ENCODE measurements at places on chromosomes 2 and 18.

- DNase-seq = no peak
Observed at GRCh38 chr2:35495182-35495581, 860.4 kb upstream of the CRIM1 start.

DNA sequence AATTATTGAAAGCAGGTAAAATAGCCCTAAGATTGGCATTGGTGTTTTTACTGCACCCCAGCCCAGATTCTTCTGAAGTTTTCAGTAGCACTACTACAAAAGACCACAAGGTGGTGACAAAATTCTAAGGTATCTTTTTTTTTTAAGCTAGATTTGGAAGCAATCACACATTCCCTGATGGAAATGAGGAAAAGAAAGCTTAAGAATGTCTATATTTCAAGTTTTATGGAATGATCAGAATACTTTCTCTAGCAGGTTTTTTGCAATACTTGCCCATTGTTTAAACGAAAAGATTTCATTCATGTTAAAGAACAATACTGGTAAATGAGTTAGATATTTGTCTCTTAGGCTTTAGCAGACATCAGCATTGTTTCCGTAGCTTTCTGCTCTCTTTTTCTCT lies 32.1 kb upstream of the ZNF638 start:
- DNase-seq = no peak

DNA sequence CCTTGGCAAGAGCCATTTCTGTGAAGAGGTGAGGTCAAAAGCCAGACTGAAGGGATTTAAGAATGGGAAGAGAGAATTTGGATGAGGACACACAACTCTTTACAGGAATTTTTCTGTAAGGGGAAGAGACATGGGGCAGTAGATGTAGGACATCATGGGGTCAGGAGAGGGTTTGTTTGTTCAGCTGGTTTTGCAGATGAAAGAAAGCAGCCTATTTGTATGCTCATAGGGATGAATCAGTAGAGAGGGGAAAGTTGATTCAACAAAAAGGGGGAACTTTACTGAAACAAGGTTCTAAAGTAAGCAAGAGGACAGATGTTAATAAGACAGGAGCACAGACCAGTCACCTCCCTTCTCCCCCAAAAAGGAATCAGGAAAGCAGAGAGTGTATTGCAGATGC lies 11.2 kb downstream of the SCG2 start:
- DNase-seq = no peak

DNA sequence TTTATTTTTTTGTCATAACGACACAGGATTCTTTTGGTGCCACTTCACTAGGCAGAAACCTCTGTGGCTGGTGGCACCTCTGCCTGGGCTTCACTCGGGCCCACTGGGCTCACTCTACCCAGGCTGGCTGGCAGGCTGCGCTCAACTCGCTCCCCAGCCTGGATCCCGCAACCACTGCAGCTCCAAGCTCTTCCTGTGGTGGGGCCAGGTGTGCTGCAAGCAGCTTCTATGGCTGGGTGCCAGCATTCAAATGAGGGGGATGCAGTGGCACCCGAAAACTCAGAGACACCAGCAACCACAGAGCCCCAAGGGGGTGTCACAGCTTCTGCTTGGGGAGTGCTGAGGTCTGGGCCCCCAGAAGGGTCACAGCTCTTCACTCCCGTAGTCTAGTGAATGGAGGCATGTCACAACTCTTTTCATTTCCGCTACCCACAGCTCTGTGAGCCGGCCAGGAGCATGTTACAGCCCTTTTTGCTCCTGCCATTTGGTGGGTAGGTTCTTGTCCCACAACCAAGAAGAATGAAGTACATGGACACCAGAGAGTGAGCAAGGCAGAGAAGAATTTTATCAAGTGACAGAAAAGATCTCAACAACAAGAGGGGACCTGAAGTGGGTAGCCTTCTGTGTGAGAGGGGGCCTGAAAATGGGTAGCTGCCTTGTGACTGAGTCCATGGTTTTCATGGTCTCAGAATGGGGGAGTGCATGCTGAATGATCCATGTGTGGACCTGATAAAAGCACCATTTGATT lies 170.1 kb downstream of the UBR3 start:
- no peak for DNase-seq

DNA sequence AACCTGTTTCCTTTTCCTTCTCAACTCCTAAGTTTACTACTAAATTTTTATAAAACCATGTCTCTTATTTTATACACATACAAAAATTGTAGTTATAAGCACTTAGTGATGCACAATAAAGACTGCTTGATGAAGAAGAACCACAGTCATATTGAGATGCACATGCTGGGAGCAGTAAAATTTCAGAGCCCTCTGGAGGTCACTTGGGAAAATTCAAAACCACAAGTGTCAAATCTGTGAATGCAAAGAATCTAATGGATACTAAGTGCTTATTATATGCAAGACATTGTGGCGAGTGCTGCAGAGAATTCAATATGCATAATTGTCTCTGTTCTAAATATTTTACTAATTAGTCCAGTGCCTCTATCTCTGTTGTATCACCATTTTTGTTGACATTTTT lies 180.5 kb downstream of the VWC2L start:
- DNase-seq = no peak

- no peak for DNase-seq
Observed at GRCh38 chr2:216918088-216918680, 58.3 kb upstream of the TNP1 start.

DNA sequence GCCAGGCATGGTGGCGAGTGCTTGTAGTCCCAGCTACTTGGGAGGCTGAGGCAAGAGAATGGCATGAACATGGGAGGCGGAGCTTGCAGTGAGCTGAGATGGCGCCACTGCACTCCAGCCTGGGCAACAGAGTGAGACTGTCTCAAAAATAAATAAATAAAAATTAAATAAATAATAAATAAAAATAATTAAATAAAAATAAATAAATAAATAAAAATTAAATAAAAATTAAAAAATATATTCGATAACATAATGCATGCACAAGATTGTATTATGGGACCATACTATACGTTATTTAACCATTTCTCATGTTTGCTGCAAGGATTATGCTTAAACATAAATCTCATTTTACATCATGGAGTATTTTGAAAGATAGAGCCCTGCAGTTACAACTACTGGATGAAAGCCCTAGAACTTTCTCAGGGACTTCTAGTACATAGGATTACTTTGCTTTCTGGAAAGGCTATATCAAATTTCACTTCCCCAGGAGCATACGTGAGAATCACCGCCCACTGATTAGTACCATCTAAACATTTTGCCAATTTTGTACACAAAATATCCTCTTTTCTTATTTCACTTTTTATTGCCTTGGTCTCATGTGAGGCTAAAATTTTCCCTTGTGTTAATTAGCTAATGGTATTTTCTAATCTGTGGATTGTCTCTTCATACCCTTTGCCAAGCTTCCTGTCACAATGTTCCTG lies 234.3 kb upstream of the LYPD1 start:
- no peak for DNase-seq

DNA sequence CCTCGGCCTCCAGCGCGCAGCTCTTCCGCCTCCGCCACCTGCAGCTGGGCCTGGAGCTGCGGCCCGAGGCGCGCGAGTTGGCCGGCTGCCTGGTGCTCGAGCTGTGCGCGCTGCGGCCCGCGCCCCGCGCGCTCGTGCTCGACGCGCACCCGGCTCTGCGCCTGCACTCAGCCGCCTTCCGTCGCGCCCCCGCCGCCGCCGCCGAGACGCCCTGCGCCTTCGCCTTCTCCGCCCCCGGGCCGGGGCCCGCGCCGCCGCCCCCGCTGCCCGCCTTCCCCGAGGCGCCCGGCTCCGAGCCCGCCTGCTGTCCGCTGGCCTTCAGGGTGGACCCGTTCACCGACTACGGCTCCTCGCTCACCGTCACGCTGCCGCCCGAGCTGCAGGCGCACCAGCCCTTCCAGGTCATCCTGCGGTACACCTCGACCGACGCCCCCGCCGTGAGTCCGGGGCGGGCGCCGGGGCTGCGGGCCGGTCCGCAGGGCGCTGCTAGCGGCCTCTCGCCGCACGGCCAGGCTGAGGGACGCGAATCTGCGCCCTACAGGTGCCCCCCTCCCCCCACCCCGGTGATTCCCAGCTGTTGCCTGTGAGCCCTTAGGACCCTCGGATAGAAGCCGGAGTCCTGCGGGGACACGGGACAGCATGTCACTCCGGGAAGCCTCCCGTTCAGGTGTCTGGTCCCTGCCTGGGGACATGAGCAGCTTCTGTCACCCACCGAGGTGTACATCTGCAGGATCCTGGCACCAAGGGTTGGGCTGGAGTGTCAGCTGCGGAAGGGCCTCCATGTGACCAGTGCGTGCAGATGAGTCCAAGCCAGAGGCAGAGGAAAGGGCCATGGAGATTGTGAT lies 616 bp downstream of the RNPEPL1 start:
- peak; percentile 17 for DNase-seq

DNA sequence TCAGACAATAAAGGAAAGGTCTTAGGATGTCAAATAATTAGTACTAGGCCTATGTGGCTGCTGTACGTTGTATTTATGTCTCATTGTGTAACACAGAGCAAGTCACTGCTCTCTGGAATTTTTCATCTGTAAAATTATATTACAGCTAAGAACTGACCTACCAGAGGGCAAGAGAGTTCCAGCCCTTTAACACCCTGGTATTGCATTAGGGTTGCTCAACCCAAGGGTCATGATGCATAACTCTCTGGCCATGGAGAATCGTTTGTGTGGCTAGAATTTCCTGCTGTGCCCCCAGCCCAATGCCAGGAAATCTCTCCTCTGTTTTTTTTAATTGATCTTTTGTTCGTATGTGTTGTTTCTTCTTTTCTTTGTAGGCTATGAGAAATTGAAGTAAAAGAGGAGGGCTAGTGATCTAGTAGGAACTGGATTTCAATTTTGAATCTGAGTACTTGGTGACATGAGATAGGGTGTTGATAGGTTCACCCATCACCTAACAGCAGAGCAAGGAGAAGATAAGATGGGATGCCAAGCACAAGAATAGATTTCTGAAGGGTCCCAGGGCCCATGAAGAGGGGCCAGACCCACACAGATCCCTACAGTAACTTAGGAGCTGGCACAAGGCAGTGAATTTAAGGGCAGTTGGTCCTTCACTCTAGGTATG lies 571.2 kb upstream of the TNP1 start:
- no peak for DNase-seq

GRCh38 chr2:237309416-237309815 lies 104.5 kb downstream of the COL6A3 start:
- no peak for DNase-seq
